ENCODE measurements at places on chromosomes 1 and 21.

DNA sequence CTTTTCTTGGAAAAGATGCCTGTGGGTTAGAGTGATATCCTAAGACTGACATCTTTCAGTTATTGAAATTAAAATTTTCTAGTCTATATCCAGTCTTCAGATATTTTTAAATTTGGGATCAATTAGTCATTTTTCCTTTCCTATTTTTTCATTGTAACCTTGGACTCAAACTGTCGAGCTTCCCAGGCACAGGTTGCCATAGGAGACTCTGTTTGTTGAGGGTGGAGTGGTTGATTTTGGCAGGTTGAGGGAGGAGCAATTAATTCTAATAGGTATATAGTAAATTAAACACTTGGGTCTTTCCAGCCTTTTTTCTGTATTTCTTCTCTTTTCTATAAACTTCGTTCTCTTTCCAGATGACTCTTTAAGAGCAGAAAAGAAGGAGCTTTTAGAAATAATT is 326.8 kb downstream of the ASTN1 start:
- no peak for DNase-seq

DNA sequence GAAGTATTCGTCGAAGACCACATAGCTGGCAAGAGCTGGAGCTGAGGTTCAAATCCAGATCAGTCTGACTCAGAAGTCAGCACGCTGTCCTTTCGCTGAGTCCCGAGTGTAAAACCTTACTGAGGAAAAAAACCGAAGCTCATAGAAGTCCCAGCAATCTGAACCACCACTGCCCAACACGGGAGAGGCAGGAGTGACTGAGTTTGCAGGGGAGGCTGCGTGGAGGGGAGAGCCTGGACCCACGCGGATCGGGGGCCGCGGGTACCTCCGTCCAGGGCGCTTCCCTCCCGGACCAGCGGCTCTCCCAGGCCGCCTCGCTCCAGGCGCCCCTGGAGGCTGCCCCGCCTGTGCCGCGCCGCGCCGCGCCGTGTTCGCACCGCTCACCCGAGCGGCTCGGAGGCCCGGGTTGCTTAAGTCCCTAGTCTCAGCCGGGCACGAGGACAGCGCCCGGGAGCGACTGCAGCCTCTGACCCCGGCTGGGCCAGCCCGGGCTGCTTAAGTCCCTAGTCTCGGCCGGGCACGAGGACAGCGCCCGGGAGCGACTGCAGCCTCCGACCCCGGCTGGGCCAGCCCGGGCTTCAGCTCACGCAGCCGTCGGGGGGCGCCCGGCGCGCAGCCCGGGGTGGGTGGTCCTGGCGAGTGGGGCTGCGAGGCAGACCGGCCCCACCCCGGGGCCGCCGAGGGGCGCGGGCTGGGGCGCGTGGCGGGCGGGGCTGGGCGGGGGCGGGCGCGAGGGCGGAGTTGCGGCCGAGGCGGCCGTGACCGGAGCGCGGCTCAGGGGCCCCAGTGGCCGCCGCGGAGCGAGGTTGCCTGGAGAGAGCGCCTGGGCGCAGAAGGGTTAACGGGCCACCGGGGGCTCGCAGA is at the start of gene ADAMTSL4:
Gene ADAMTSL4, plus strand, starts transcription at position 777 of the 864 bp plus-strand sequence. CDS start 2,881 bp downstream, outside the sequence.
- no peak for DNase-seq

GRCh38 chr1:97091263-97091662 is 369.7 kb downstream of the PTBP2 start:
- no peak for DNase-seq

DNA sequence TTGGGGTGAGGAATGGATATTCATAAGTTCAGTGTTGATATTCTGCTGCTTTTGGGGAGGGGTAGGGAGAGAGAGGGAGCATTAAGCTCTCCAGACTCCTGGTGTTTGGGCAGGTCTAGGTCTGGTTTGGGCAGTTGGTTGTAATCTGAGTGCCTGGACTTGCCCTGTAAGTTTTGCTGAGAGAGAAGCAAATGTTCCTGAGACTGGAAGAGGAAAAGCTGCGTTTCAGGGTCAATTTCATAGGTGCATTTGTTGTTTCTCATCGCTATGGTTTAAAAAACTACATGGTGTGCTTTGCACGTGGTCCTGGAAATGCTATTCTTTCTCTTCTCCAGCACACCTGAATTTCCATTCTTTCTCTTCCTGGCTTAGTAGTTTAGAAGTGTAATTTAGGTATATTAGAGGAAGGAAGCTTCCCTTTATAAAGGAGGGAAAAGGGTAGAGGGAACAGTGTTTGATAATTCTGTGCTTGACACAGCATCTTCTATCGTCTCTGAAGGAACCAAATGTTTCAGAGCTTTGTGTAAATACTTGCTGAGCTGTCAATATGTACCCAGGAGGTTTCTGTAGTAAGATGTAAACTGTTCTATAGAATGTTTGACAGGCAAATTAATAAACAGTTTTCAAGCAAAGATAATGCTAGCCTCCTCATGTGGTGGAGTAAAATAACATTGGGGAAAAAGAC is 6.3 kb downstream of the ARID1A start:
- DNase-seq = no peak

GRCh38 chr1:165856606-165857005 is 29.2 kb downstream of the UCK2 start:
- no peak for DNase-seq

DNA sequence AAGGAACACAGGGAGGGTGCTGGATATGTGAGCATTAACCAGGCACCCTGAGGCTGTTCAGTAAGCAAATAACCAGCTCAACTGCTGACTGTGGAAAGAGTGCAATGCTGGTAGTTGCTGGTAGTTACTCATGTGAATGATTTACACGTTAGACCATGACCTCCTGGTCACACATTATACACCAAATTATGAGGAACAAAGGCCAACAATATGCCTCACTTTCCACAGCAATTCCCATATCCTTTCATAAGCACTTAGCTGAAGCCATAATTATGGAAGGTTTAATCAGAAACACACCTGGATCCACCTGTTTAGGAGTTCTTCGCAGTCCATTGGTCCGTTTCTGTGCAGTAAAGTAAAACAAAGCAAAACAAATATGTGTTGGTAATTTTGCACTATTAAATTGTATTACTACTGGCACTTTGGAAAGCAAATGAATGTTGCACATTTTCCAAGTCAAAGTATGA is 281.8 kb downstream of the VAV3 start:
- DNase-seq = no peak

- no peak for DNase-seq
These were observed 2.8 kb downstream of the TGFB2 start for GRCh38 chr1:218347723-218348627.

DNA sequence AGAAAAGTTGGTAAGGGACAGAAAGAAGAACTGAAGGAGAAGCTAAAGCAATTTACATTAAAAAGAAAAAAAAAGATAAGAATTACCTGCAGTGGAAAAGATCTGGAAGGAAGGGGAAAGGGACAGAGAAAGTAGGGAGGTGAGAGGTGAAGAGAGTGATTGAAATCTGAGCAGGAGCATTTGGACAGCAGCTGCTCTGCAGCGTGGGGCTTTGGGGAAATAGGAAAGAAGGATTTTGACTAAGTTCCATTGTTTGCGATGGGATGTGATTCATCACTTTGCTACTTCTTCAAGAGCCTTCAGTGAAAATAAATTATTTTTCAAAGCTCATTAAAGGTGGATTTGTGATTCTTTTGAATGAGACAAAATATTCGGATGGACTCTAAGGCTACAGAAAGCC is 26.1 kb upstream of the NMNAT2 start:
- DNase-seq = peak; percentile 7

- no peak for DNase-seq
These were observed 107.0 kb downstream of the MRPS6 start for GRCh38 chr21:34180407-34180806.

DNA sequence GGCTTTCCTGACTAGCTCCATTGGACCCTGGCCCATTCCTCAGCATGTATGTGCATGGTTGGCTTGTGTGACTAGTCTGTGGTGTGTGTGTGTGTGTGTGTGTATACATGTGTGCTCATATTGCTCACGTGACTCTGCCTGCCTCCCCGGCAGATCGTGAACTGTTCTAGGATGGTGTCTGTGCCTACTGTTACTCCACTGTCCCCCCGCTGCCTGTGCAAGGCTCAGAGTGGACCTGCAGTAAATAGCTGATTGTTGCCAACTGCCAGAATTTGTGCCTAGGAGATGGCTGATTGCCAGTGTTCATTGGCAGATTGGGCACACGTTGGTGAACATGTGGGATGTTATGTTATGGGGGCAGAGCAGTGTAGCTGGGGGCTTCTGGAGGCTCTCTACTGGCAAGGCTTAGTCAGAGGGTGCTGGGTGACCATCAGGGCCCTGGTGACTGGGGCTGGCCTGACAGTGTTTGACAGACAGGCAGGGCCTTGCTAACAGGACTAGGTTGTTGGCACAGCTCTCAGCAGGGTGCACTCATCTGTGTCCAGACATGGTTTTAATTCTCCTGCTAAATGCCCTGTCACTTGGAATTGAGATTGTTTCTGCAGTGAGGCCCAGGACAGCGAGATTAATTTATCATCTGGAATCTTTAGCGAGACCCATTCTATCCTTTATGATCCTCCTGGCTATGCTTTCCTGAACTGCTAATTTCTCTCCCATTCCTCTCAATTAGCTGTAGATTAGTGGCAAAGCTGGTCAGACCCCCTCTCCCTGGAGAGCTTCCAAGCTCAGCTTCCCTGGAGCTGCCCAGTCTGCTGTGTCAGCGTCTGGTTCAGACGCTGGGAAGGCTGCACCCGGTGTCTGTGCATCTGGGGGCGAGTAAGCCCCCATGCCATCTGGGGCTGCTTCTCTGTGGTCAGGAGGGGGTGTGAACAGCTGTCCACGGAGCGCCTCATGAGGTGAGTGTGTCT is 20.8 kb downstream of the SLC6A17 start:
- no peak for DNase-seq

DNA sequence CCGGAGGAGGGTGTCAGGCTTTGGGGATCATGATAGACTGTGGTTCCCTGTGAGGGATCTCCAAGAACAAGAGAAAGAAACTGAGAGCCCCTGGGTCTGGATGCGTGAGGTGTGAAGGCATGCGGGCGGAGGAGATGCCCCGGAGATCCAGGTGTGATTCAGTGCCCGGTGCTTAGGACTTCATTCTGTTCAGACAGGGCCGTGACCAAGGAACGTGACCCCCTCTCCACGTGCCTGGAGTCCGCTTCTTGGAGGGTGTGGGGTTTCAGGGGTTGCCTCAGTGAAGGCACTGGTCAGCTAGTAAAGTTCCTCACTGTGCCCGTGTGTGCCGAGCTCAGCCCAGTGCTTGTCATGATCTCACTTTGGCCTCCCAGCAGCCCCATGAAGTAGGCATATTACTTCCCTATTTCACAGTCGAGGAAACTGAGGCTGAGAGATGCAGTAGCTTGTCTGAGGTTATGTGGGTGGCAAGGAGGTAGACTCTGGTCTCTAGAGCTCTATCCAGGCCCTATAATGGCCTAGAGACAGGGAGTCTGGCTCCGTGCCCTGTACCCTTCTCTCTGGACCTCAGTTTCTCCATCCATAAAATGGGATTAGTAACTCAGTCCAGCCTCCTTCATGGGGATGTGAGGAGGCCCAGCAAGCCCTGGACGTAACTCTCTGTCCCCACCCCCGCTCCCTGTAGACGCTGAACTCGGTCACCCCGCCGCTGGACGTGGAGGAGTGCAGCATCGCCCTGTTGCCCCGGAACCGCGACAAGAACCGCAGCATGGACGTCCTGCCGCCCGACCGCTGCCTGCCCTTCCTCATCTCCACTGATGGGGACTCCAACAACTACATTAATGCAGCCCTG is 81.0 kb downstream of the PTPRU start:
- DNase-seq = no peak

DNA sequence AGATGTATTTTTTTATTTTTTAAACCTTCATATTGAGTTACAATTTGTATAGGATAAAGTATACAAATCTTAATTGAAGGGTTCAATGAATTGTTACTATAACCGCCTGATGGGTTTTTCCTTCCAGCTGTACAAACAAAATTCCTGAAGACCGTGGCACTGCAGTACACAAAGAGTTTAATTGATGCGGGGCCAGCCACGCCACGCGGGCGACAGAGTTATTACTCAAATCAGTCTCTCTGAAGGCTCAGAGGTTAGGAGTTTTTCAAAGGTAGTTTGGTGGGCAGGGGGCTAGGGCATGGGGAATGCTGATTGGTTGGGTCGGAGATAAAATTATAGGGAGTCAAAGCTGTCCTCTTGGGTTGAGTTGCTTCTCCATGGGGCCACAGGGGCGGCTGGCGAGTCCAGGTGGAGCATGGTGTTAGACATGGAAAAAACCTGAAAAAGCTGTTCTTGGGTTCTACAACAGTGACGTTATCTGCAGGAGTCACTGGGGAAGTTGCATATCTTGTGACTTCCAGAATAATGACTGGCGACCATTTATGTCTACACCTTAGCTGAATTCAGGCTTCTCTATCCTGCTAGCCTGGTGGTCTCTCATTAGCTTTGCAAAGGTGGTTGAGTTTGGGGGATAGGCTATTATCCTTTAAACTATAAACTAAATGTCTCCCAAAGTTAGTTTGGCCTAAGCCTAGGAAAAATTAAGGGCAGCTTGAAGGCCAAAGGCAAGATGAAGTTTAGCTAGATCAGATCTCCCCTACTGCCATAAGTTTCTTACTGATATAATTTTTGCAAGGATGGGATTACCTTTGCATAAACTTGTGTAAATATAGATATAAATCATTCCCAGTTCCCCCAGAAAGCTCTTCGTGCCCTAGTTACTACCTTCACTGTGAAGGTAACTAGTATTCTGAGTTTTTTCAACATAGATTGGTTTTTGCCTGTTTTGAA is 13.0 kb upstream of the TMEM9 start:
- no peak for DNase-seq

DNA sequence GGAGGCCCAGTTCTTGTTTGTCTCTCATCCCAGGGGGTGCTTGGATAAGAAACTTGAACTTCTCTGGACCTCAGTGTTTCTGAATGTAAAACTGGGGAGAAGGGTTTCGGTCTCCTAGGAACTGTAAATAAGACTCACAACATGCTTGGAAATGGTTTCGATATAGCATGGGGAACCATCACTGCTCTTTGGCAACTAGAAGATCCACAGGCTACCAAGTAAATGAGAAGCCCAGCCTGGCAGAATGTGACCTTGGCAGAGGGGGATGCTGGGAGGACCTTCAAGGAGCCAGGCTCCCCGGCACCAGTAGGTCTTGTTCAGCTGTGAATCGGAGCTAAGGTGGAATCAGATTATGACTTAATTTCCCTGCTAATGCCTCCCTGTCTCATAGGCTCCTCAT is 3.7 kb downstream of the ARL8A start:
- no peak for DNase-seq

GRCh38 chr1:203638950-203639349 is 12.3 kb downstream of the ATP2B4 start:
- DNase-seq = no peak

- DNase-seq = no peak
These were observed 64.6 kb downstream of the RUNX1 start for GRCh38 chr21:34984356-34985058.

- DNase-seq = no peak
These were observed 107.8 kb downstream of the DISC1 start for GRCh38 chr1:231734417-231734816.
